ENCODE measurements at places on chromosomes 2 and 18.
A peak's percentile ranks its signal among the peaks of the same experiment; 100 is the strongest.

DNA sequence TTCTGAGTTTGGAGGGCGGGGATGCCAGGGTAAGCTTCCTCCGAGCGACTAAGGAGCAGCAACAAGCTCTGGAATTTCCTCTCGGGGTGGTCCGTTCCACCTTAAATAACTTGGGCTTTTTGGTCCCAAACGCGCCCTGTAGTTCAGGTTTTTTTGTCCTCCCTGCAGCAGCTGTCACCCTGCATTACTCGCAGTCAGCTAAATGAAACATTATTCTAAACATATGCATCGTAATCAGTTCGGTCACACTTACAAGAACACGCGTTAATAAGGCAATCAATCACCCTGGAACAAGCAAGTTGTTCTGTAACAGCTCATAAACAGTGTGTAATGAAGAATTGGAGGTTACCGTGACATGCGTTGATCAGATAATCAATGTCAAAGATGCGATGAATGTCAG lies 8.3 kb downstream of the EVX2 start:
- no peak for DNase-seq

GRCh38 chr2:10554961-10555809 lies 107.1 kb upstream of the ODC1 start:
- no peak for DNase-seq

- DNase-seq: peak; percentile 46
Observed at GRCh38 chr2:11669454-11670291, at the start of gene NTSR2. Gene NTSR2, minus strand, starts transcription at chr2:11670195. Its CDS starts 66 bp downstream, at chr2:11670129.

DNA sequence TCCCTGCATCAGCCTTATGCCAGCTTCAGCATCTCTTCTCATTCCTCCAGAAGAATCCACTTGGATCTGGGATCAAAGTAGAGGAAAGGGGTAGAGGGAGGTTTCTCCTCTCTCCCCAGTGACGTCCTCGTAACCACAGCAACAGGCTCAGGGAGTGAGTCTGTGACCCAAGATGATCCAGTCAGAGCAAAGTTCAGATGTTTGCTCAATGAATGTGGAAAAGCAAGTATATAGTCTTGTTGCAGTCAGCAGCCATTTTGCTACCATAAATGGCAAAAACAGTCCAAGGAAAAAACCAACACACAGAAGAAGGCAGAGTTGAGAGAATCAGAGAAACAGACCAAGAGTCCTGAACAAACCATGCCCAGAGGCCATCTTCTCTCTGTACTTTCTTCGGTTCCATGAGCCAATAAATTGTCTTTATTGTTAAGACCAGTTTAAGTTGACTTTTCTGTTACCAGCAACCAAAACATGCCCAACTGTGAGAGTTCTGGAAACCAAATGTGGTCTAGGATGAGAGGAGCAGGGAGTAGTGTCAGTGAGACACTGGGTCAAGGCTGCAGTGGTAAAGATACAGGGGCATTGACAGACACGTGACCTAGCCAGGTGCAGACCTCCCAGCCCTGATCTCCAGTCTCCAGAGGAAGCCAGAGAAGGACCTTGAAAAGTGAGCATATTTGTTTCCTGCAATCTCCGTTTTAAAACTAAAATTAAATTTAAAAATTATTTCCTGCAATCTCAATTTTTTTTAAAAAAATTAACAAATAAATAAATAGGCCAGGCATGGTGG lies 3.2 kb upstream of the CXCR1 start:
- no peak for DNase-seq

- no peak for DNase-seq
Observed at GRCh38 chr2:31728406-31729064, 147.8 kb upstream of the SRD5A2 start.

- no peak for DNase-seq
Observed at GRCh38 chr2:187698374-187699110, 144.3 kb upstream of the TFPI start.

DNA sequence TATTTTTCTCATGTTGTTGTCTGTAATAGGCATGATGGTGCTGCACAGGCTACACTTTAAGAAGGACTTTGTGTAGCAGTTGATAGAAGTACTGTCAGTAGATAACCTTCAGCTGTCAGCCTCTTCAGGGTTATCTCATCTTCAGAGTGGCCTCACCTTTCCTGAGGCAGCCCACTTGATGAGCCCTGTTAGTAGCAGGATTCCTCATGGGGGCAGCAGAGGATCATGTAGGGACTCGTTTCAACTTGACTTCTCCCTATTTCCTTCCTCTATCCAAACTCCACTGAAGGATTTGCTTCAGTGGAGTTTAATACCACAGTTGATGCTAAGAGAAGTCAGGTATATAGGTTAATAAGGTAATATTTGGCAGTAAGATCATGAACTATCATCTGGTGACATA lies 530.3 kb upstream of the FSIP2 start:
- DNase-seq: no peak

GRCh38 chr2:4265936-4266335 lies 562.6 kb downstream of the DCDC2C start:
- no peak for DNase-seq

- no peak for DNase-seq
Observed at GRCh38 chr2:236291476-236291875, 27.3 kb upstream of the ASB18 start.

DNA sequence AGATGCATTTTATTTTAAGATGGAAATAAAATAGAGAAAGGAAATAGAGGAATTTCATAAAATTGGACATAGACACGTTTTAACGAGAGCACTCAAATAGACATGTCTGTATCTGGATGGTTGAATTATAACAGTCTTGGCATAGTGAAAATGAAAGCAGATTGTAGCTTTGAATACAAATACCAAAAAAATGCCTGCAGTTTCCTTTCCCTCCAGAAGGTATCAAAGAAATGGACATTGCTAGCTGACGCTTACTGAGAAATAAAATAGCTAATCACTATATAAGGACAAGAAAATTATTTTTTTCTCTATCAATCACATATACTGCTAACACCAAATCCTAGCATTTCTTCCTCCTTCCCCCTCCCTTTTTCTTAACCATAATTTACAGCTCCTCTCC lies 11.4 kb upstream of the MAPRE2 start:
- DNase-seq: no peak

DNA sequence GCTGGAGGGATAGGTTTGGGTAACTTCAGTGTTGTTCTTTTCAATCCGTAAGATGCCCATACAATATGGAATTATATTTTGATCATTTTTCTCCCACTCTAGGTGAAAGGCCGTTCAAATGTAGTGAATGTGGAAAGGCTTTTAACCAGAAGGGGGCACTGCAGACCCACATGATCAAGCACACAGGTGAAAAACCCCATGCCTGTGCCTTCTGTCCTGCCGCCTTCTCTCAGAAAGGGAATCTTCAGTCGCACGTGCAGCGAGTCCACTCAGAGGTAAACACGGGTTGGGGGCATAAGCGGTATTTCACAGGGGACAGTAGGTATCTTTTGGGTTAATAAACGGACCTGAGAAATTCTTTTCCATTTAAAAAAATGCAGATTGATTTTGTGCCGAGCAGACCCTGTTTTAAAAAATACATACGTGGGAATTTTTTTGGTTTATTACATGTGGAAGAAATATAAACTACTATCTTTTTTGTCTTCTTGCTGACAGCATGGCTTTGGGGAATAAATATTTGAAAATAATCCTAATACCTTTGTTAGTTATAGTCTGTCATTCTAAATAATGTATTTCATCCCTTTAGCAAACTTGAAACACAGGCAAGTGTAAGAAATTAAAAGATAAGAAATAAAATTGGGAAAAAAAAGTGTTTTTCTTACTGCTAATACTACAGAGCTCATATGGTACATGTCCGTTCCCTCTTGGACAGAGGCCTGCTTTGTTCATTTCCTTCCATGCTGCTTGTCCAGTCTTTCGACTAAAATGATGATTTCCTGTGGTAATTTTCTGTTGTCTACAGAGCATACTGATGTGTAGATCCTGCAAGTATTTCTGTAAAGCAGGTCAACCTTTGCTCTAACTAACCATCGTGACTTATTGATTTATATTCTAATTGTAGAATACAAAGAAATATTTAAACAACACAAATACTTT lies 53.3 kb downstream of the ZNF236 start:
- no peak for DNase-seq

- no peak for DNase-seq
Observed at GRCh38 chr2:203662951-203663350, 43.5 kb upstream of the CD28 start.

DNA sequence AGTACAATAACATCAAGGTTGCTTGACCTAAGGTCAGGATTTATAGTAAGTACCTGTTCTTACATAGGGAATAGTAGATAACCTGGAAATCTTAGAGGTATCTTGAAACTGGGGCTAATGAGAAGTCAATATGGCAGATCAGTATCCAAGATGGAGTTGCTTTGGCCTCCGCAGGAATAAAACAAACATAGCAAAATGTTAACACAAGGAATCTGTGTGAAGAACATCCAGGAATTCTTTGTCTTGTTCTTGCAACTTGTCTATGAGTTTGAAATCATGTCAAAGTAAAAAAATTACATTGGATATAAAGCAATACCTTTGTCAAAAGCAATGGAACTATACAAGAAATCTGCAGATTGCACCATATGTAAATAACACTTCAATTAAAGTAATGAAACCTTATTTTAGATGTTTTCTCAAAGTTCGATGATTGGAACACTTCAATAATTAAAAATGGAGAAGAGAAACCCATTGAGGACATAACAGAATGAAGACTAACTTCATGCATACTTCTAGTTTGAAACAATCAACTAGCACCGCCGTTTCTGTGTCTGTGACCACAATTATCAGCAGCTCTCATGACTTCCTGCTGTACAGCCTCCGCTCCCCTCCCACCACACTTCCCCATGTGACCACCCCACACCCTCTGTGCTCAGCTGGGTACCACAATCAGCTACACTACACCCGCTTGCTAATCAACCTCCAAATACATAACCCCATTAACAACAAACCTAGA lies 27.6 kb downstream of the C2orf76 start:
- no peak for DNase-seq

DNA sequence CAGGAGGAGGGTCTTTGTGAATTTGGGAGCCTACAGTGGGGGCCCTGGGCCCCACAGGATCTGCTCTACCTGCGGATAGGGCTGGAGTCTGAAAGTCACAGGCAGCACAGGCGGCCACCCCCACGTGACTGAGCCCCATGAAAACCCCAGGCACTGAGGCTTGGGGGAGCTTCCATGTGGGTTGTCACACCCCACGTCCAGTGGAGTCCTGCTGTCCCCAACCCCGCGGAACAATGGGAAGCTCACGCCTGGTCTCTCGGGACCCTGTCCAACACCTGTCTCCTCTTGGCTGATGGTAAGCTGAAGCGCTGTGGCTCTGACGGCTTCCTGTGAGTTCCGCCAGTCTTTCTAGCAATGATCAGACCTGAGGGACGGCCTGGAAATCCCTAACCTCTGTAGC lies 85.8 kb downstream of the PTGR3 start:
- DNase-seq: no peak

Measured in hepatic stellate cell (primary cell).